ENCODE measurements at places on chromosomes 6 and 20. TPM values are rescaled to one million over a fixed set of nuclear protein-coding genes. Genes with fewer than 3 reads are reported as not detected.
A peak's percentile ranks its signal among the peaks of the same experiment; 100 is the strongest.

DNA sequence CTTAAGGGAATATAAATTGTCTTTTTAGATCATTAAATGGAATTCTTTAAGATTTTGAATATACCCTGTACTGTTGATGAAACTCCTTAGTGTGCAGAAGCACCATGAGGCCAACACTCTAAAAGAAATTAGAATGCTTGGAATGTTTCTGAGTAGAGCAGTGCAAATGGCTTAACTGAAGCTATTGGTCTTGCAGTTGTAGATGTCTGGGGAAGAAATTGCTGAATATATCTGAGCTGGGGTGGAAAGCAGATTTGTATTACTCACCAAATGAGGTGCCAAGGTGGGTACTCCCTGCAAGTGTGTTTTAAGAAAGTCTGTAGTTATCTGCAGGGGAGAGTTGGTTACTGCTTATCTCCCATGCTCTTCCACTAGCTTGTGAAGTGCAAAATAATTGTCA, 119.0 kb downstream of the ADGRG6 start:
- no peaks in the 10 kb centered on the region for H3K36me3 ChIP-seq
- no peak overlapping the region for H3K4me3 ChIP-seq
- no peaks in the 10 kb centered on the region for H3K27me3 ChIP-seq

The ERVFRD-1 gene
- total RNA-seq, result not detected

DNA sequence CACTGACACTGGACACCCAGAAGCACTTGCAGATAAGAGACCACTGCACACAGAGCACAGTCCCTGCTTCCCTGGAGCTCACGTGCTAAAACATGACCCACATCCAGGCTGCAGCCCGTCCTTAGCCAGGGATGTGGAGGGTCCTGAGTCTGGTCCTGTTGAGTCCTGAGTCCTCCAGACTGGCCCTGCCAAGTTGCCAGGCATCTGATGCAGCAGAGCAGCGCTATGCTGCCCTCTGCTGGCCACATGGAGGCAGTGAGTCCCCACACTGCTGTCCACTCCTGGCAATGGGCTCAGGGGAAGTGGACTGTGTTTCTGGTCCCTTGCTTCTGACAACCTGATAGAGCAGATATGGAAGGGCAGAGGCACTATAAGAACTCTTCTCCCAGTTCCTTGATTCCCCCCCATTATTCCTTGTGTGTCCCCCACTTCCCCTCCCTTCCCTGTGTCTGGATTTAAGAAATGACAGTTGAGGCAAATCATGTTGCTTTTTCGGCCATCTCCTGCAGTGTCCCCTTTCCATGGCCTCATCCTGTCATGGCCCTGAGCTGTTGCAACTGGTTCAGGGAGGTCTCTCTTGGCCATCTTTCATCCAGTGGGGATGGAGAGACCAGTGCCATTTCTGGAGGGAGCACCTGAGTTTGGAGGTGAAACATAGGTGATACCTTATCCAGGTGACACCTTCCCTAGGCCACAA, 86.0 kb downstream of the DHX35 start:
- no peaks in the 10 kb centered on the region for H3K27me3 ChIP-seq
- H3K27ac ChIP-seq, result no peak overlapping the region

GRCh38 chr6:41559655-41560427, 13.7 kb downstream of the FOXP4 start:
- no peaks in the 10 kb centered on the region for H3K27me3 ChIP-seq
- peak overlapping the region; percentile 76 for H3K4me3 ChIP-seq
- H3K4me1 ChIP-seq, result peaks cover 20% of the 10 kb centered on the region
- no peak overlapping the region for H3K27ac ChIP-seq

The ESF1 gene
- 8.5 TPM for total RNA-seq

GRCh38 chr6:12578751-12579150, 137.8 kb upstream of the PHACTR1 start:
- H3K4me1 ChIP-seq, result no peaks in the 10 kb centered on the region
- no peak for DNase-seq

GRCh38 chr6:93992976-93993375, 573.6 kb upstream of the EPHA7 start:
- H3K27ac ChIP-seq, result no peak overlapping the region
- H3K36me3 ChIP-seq, result no peaks in the 10 kb centered on the region
- H3K27me3 ChIP-seq, result no peaks in the 10 kb centered on the region
- no peak for DNase-seq
- no peaks in the 10 kb centered on the region for H3K4me1 ChIP-seq
- H3K4me3 ChIP-seq, result no peak overlapping the region

The ECT2L gene
- total RNA-seq, result not detected

GRCh38 chr20:24389686-24390085, 79.7 kb upstream of the SYNDIG1 start:
- no peak overlapping the region for H3K4me3 ChIP-seq
- peak; percentile 40 for DNase-seq
- H3K27ac ChIP-seq, result no peak overlapping the region
- no peaks in the 10 kb centered on the region for H3K27me3 ChIP-seq

The KCNK5 gene
- total RNA-seq, result 0.86 TPM

Data from CD4-positive, CD25-positive, alpha-beta regulatory T cell (primary cell).